ENCODE measurements at places on chromosomes 6 and 20.

- peak; percentile 8 for DNase-seq
These were observed 972.9 kb upstream of the FLRT3 start for GRCh38 chr20:15310361-15310760.

DNA sequence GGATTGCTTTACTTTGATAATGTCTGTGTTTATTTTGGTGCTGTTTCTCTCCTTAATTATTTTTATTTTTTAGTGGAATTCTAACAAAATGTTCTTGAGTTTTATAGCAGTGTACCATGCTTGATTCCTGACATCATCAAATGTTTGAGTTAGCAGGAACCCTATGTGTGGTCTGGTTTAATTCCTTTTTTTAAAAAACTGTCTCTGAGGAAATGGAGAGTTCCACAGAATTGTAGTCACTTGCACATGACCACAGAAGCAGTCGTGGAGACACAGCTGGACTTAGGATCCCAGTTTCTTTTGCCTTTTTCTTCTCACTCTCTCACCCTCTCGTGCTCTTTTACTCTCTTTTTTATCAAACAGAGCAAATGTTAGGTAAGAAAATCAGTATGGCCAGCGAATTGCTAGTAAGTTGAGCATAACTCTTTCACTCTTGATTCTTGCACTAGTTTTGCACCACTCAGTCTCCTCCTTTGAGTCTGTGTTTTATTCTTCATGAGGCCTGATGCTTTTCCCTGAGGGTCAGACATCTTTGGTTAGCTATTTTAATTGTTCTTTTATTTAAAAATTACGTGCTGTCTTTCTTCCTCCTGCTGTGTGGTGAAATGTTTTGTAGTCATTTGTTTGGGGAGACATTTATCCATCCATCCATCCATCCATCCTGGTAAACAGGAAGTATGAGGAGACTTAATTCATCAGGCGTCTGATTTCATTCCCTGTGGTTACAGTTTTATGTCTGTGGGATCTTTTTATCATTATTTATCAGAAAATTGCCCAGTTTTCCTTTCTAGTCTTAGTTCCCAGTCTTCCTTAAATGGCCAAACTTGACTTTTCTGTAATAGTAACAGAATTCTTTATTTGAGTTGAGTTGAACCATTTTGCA lies 83.0 kb downstream of the SCAF8 start:
- no peak for DNase-seq

DNA sequence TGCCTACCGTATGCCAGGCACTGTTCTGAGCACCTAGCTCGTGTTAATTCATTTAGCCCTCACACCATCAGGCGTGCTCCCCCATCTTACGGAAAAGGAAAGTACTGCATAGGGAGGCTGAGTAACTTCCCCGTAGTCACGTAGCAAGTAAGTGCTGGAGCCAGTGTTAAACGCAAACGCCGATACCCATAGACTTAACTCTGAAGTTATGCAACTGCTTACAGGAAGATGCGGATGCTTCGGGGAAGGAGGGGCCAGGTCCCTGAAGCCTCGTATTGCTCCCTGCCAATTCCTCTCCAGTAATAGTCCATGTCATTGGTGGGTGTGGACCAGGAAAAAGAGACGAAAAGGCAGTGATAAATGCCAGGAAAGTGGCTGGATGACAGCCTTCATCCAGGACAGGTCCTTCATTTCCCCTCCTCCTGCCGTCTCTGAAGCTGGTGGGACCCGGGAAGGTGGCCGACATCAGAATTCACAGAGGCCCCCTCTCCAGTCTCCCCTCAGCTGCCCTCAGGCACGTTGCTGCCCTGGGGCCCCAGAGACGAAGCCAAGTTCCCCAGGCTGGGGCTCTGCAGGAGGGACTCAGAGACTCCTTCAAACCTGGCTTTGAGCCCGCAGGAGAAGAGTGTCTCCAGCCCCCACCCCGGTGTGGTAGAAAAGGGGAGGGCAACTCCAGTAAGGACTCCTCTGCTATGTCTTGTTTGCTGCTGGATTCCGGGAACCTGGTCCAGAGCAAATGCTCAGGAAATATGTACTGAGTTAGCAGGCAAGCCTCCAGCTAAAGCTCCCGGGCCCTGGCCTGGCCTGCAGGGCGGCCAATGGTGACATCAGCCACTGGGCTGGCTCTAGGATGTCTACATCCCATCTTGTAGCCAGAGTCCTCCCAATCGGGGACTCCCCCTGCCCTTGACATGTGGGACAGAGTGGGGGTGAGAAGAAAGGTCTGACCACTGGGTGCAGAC lies 37.8 kb downstream of the RAB44 start:
- DNase-seq: no peak

DNA sequence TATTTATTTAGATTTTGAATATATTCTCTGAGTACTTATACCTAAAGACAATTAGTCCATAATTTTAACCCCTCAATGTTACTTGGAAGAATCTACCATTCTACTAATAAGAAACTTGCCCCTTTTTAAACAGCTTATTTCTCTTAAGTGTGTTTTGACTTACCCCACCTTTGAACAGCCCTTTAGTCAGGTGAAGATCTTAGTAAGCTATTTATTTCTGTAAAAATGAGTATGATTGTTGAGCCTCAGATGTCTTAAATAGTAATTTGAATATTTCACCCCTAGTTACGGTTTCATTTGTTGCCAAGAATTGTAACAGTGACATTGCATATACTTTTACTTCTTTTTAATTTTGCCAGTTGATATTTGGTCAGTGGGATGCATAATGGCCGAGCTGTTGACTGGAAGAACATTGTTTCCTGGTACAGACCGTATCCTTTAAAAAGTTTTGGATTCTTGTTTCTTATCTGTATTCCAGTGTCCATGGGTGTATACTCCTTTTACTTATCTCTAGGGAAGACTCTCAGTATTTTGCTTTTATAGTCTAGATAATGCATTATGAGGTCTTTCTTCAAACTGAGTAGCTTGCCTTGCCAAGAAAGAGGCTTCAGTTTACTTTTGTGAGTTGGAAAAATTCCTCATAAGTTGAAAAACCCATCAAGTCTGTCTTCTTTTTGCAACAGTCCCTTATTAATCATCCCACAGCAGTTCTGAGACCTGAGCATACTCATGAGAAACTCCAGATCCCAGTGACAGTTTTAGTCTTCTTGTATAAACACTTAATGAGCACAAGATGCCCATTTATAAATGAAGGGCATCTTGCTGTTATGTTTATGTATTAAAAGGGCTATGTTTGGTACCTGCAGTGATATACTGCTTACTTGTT lies 48.8 kb downstream of the MAPK14 start:
- DNase-seq: no peak

All from RWPE1 (cell line).